CD4-positive, alpha-beta T cell treated with Interleukin-15 for 1 hour (primary cell): ENCODE measurements at places on chromosomes 6 and 20.

DNA sequence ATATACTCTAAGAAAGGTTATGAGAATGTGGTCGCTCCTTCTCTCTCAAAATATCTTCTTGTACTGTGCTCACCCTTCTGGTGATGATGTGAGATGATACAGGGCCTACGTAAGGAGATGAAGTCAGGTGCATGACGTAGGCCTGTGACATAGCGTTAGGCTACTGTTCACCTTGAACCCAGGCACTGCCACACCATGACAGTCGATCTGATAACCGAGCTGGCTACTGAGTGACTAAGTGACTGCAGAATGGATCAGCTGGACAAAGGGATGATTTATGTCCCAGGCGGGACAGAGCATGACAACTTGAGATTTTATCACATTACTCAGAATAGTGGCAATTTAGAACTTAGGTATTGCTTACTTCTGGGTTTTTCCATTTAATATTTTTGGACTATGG is 11.2 kb downstream of the SLC24A3 start:
- DNase-seq = no peak

DNA sequence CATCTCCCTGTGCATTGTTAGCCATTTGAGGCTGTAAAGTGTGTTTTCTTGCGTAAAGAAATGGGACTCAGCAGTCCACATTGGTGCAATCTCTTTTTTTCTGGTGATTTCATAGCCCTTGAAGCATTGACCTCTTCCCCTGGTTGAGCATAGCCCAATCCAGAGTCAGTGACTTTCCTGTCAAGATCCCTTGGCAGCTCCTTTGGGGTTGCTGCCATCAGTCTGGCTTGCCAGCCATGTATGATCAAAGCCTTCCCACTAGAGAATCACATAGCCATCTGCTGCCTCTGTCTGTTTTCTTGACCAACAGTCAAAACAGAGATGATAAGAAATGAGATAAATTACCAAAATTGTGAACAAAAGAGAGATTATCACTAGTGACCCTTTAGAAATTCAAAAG is 19.6 kb downstream of the HLA-A start:
- no peak for DNase-seq

DNA sequence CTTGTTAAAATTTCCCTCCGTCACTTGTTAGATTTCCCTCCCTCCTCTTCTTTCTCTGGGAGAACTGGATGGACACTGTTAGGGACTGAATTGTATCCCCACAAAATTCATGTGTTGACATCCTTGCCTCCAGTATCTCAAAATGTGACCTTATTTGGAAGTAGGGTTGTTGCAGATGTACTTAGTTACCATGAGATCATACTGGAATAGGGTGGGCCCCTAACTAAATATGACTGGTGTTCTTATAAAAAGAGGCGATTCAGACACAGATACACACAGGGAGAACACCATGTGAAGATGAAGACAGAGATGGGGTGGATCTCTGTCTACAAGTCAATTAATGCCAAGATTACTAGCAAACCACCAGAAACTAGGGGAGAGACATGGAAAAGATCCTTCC is 139.5 kb downstream of the ALDH8A1 start:
- no peak for DNase-seq

GRCh38 chr6:5636210-5637030 is 370.3 kb downstream of the NRN1 start:
- DNase-seq = no peak

- no peak for DNase-seq
These were observed 34.5 kb upstream of the HBS1L start for GRCh38 chr6:135088818-135089809.

- no peak for DNase-seq
These were observed 60.9 kb downstream of the BCAS4 start for GRCh38 chr20:50855498-50856474.

- DNase-seq = no peak
These were observed 38.3 kb downstream of the IGF2R start for GRCh38 chr6:160007145-160007544.

DNA sequence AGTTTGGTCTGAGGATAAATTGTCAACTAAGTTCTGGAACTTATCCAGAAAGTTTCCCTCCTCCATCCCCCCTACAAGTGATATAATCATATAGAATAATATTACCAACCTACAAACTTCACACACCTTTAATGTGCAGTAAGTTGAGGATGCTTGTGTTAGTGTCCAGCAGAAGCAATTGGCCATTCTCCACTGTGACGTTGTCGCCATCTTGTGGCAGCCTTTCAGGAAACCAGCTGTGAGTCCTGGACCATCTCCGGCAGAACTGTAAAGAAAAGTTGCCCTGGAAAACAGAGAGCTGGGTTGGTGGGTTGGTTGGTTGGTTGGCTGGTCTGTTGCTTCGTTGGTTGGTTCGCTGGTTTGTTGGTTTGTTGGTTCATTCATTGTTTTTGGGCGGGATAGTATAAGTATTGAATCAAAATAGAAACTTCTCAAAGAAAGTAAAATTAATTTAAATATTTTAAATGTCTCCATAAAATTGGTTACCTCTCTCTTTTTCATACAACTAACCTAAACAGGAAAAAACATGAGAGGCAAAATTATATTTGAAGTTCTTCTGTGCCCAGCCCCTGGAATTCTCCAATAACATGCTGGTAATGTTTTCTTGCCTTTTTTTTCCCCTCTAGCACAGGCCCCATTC is 127.5 kb downstream of the PKHD1 start:
- no peak for DNase-seq

- DNase-seq = no peak
These were observed 409.6 kb downstream of the MAFB start for GRCh38 chr20:40279390-40279789.

GRCh38 chr20:45934046-45934585 is 367 bp upstream of the PCIF1 start:
- DNase-seq = peak; percentile 58

DNA sequence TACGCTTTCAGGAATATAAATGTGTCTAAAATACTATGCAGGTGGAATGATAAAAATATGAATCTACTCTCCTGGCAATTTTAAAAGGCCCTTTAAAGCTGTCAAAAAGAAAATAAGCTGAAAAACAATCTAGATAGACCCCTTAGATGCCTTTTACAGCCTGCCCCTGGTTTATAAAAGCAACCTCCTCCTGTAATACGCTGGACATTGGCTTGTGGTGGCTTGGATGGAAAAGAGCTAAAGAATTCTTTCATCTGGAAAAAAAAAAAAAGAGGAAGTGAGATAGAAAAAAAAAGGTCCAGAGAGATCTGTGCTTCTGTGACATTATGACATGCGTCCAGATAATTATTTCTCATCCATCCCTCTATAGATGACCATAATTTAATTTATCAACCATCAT is 115.9 kb upstream of the NRSN1 start:
- DNase-seq = no peak

- no peak for DNase-seq
These were observed 2.2 kb upstream of the UBD start for GRCh38 chr6:29561606-29562181.
